ENCODE measurements at places on chromosomes 16 and 17. TPM values are rescaled to one million over a fixed set of nuclear protein-coding genes. Genes with fewer than 3 reads are reported as not detected.

GRCh38 chr17:42305543-42306384, 17.5 kb downstream of the STAT5A start:
- no peak for DNase-seq

- no peak for DNase-seq
Observed at GRCh38 chr17:71081666-71082065, 912.3 kb downstream of the KCNJ2 start.

Gene KRTAP9-4
- not detected for total RNA-seq

Gene GSPT1
- total RNA-seq, result 91.4 TPM

- peak; percentile 49 for DNase-seq
Observed at GRCh38 chr16:2493605-2494004, 18.7 kb downstream of the TBC1D24 start.
